HEK293T (cell line): ENCODE measurements at places on chromosomes 2 and 18.

GRCh38 chr2:33230842-33231241 is 245.6 kb upstream of the RASGRP3 start:
- DNase-seq, result no peak

DNA sequence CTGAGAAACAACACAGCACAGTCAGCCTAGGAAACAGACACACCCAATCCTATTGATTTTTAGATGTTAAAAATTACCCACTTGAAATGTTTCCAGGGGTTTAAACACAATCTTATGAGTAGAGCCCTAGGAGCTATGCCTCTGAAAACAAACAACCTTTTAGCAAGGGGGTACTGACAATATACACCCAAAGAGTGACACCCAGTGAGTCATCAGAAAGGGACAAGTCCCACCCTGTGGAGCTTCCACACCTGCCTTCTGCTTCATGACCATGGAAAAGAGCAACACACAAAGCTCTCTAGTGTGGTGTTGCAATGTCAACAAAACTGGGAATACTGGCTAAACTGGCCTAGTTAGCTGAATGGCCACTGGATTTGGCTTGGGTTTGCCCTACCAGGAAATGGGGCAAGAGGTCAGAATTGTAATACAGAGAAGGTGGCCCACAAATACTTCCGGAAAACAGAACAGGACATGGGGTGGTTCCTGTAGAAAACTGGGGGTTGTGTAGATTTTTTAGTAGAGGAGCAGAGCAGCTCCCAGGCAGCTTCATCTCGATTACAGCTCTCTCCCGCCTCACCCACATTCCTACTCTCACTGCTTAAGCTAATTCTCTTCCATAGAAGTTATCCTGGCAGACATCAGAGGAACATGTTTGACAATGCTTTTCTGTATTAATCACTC is 98.2 kb downstream of the GAREM1 start:
- DNase-seq, result no peak

DNA sequence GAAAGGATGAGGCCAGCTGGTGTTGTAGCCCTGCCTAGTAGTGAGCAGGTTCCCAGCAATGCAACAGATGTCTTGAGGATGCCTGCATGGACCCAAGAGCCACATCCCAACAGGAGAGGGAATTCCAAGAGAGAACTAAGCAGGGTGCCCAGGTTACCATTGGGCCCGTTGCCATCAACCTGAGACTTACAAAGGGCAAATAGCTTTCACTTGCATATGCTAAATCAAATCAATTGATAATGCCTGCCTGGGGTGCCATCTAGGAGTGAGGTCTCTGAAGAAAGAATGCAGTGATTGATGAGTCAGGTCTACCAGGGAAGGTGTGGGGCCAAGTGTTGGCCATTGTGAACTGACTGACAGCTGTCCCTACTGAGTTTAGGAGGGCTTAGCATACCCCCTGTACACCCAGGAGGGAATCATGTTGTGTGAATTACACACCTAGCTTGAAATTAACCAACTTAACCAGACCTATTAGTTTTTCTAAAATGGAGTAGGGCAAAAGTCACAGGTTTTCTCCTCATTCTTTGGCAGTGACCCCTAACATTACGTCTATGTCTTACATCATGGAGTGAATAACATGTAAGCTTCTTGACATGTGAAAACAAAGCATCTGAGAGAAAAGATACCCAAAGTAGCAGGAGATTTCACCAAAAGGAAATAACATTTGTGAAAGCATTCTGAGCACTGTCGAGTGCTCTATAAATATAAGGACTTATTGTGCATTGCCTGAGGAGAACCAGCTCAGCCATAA is 32.3 kb downstream of the FHOD3 start:
- no peak for DNase-seq

DNA sequence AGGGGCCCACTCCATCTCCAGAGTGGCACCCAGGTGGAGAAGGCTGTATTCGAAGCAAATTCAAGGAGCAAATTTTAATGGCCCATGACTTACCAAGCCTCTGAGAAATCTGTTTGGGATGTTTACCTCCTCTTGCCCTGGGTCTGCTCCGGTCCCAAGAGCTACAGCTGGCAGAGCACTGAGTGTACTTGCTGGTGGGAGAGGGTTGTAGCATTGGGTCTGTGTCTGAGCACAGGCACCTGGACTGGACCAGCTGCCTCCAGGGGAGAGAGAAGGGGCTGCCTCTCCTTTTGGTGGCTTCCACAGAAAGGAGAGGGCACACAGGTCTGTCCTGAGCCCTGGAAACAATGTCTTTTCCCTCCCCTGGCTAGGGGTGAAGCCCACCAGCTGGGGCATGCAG is 9.8 kb downstream of the EN1 start:
- no peak for DNase-seq

DNA sequence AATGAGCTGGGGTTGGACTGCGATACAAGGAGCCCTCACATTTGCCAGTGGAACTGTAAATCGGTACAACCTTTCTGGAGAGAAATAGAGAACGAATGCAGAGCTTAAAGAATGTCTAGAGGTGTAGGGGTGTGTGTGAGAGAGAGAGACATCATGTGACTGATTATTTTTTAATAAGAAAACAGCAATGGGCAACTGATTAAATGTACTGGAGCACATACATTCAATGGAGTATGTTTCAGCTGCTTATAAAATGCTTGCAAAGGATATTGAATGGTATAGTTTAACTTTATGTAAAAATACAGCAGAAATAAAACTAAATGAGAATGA is 391 bp upstream of the TMEM17 start:
- DNase-seq, result no peak
